ENCODE measurements at places on chromosomes 1 and 21.

- no peak for DNase-seq
These were observed 1.6 kb downstream of the ALX3 start for GRCh38 chr1:110068646-110069403.

GRCh38 chr1:227541129-227541528 lies 22.2 kb upstream of the ZNF678 start:
- no peak for DNase-seq

DNA sequence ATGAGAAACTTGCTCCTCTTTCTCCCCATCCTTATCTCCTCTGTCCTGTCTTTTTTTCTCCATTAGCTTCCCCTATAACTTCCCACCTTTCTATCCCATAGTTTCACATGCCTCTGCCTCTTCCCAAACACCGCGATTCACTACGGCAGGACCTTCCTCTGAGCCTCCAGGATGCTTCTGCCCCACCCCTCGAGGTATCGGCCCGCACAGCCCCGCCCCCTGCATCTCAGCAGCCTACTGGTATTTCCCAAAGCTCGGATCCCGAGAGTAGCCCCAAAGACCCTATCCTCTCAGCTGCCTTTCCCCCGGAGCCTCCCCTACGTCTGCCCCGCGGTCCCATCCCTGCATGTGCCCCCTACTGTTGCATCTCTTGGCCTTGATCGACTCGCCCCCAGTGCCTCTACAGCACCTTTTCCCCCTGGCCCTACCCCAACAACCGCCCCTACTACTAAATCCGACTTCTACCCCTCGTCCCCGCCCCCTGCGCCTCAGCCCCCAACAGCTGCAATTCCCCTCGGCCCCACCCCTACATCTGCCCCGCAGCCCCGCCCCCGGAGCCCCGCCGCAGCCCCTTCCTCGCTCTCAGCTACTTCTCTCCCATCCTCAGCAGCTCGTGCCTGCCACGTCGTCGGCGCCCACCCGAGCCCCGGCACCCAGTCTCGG lies 512 bp downstream of the PIAS3 start:
- DNase-seq, result no peak

DNA sequence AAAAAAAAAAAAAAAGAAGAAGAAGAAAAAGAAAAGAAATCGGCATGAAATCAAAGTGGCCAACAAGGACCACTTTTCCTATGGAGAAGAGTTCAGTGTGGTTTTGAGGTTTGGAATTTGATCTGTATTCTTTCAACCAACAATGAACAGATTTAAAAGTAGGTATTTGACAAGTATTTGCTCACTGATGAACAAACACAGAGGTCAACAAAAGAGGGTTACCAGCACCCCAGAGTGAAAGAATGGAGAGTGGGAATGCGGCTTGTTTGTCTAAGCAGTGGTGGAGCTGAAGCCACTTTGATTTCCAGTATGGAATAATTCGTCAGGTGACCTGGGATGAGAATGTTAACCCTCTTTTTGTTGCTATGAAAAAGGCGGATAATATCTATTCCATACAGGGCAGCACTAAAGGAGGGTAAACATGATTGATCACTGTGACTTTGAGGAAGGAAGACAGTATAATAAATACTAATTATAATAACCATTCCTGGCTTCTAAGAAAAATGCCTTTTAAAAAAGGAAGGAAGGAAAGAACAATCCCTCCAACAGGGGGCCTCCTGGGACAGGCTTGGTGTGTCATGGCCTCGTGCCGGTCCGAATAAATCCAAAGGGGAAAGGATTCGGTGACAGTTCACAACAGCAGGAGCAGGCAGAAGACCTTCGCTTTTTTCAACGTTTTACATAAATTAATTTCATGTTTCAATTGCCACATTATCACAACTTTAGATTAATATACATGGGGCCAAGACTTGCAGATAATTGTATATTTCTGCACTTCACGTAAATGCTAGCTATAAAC lies 37.2 kb upstream of the SIM2 start:
- no peak for DNase-seq

DNA sequence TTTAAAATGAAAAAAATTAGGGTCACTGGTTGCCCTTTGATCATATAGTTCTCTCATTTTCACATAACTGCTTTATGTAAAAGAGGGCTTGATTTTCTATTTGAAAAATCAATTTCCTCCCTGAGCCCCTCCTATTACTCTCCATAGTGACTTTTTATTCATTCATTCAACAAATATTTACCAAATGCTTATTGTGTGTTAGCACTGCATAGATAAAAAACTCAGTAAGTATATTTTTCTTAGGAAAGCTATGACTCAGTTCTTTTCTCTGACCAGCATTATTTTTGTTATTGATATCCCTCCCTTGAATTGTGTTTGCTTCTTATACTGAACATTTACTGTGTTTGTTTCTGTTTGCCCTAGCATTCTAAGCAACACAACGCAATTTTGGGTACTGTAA lies 59.8 kb downstream of the NTNG1 start:
- no peak for DNase-seq

DNA sequence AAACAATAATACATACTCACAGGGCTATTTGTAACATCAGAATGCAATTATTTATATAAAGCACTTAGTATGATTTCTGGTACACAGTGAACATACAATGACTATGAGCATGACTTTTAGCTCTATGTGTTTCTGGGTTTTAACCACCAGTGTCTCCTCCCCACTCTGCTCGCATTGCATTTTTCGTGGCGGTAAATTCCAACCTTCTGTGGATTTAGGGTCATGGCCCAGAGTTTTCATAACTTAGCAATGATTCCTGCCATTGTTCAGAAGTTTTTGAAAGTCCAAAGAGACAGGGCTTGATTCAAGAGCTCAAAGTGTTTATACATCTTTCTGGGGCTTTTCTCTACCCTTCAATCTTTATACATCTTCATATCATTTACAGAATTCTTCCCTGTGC lies 191.3 kb downstream of the BACH1 start:
- DNase-seq, result no peak

- no peak for DNase-seq
These were observed 114.6 kb upstream of the KCNJ15 start for GRCh38 chr21:38142224-38142623.

Data from AG09319 (cell line).